ENCODE measurements at places on chromosomes 2 and 18.

DNA sequence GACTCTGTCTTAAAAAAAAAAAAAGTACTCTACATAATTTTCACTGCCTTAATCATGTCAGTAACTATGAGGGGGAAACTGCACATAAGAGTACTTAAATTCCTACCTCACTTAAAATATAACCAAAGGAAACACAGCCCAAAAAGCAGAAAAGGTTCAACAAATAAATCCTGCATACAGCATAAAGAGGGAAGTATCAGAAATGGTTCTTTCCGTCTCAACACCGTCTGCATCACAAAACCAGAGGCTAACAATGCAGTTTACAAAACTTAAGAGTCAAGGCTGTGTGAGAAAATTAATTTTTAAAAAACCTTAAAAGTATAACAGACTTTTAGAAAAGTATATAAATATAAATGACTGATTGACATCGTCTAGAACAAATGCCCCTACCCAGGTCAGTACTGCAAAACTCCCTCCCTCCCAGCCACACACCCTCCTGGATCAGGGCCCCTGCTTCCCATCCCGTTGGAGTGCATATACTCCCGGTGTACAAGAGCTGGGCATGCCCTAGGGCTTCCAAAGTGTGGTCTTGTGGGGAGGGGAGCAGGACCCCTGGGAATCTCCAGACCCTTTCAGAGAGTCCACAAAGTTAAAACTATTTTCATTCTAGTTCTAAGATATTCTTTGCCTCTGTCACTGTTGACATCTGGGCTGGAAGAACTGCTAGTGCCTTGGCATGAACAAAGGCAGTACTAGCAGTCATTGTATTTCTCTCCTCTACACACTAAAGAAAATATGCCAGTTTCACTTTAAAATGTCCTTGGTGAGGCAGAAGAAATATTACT, 67.0 kb upstream of the SERTAD2 start:
- ATAC-seq, result no peak

DNA sequence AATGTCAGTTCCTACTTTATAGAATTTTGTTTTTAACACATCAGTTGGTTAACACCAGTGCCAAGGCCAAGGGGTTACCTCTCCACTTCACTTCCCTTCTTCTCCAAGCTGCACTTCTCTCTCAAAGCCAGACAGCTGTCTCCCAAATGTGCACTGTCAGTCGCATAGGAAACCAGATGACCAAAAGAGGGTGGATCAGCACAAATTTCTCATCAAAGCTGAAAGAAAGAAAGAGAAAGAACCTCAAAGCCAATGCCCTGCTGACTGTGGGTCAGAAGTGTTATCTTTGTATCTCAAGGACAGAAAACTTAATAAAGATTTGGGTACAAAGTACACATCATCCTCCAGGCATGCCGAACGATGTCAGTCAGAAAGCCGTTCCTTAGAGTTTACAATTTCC, 32.2 kb downstream of the SPATS2L start:
- no peak for ATAC-seq

- no peak for ATAC-seq
These were observed 14.3 kb downstream of the SRBD1 start for GRCh38 chr2:45596761-45597160.

DNA sequence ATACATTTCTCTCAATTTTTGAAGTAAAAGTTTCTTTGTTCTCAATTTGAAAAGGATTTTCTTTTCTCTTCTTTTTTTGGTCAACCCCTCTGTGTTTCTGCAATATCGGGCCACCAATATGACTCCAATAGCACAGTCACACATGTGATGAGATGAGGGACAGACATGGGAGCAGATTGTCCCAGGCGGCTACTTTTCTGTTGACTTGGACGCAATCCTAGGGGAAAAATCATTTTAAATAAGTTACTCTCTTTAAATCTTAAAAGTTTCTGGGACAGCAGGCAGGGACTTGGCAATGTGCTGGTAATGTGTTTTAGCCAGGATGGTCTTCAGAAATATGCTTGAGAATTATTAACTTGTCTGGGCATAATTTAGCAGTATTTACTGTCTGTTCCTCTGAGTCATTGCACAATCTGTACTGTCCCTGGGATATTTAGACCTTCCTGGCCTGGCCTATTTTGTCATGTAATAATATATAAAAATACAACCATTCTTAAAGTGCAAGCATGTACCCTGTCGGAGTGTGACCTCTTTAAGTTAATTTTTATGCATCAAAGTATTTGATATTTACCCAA, 388.5 kb upstream of the FANCL start:
- no peak for ATAC-seq

- peak; percentile 70 for ATAC-seq
These were observed 648 bp downstream of the ARID5A start for GRCh38 chr2:96537066-96537733.

GRCh38 chr2:191178806-191179514, 28.2 kb upstream of the STAT4 start:
- no peak for ATAC-seq

GRCh38 chr18:13579874-13580273, 146.5 kb downstream of the FAM210A start:
- ATAC-seq, result no peak

DNA sequence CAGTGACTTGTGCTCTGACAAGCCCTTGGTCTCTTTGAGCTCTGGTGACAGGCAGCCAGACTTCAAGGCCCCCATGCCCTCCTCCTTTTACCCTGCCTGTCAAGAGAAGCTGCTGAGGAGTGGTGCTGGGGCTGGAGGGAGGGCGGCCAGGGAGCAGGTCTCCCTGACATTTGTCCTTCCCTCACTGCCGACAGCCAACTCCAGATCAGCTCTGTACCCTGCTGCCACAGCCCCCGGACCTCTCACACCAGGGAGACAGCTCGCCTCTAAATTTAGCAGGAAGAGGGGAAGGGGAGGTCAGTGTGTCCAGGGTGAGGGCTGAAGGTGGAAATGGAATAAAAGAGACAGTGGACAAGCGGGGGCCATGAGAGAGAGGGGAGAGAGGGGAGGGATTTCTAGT, 155.8 kb downstream of the TDRD15 start:
- no peak for ATAC-seq

DNA sequence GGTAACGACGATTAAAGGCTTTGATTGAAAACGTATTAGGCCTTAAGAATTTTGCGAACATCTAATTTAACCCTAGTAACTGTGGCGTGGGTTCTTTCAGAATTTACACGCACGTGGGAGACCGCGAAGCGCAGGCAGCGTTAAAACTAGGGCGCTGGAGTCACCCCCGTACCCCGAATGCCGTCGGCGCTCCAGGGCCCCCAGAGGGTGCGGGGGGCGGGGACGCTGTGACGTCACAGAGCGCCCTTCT, 673 bp upstream of the SMCHD1 start:
- peak; percentile 72 for ATAC-seq

GRCh38 chr2:23404426-23404825, 19.4 kb downstream of the KLHL29 start:
- ATAC-seq, result peak; percentile 51

GRCh38 chr2:74261204-74261864, 62.9 kb downstream of the MTHFD2 start:
- no peak for ATAC-seq

DNA sequence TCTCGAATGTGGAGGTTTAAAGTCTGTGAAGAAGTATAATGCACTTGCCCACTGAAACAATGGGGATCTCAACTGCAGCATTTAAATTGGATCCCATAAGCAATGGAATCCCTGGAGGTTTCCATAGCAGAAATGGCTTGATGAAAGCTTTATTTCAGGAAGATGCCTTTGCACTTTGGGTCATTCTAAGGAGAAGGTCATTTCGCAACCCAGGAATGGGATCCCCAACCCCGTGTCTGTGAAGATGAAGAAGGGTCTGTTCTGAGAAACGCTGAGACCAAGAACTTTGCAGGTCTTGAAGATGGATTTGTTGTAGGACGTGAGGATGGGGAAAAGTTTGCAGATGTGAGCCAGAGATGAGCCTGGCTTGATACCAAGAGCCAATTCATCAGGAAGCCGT, 1.8 kb upstream of the KCNG3 start:
- ATAC-seq, result no peak

DNA sequence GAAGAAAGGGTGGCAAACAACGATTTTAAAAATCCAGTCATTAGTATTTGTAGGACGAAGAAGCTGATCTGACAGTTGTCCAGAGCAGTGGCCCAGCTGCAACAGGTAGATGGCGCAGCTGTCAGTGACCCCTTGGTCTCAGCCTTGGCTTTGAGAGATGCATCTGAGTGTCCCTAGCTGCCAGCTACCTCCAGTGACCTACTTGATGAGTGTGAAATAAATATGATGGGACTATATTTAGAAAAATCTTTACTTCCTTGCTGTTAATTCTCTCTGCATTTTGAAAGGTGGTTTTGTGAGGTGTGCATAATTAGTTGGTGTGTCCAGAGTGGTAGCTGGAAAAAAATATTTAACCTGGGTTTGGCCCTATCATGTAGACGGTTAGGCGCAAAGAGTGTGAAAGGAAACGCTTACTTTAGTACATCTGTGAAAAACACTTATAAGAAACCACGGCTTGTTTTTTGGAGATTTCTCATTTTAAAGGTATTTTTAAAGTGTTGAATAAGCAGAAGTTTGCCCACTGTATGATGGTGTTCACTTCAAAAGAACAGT, 963 bp downstream of the INPP1 start:
- ATAC-seq, result peak; percentile 67

GRCh38 chr18:76741346-76741745, 81.0 kb upstream of the ZNF236 start:
- no peak for ATAC-seq

DNA sequence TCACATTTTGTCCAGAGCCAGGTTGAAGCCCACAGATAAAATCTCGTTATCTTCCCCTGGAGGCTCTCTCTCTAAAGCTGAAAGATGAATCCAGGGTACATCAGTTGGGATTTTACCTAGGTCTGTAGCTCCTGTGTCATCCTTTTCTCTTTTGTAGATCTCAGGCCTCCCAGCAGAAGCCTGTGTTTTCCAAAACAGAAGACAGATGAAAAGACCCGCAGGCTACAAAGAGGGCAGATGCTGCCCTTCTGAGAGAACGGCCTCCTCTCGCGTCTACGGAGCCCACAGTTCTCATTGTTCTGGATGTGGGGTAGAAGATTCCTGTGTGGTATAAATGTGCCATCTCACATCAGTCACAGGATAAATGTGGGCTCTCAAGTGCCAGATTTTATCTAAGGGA, 139.5 kb downstream of the SUCLG1 start:
- ATAC-seq, result no peak

- ATAC-seq, result no peak
These were observed 106.4 kb downstream of the KCNH7 start for GRCh38 chr2:162731917-162732804.

- no peak for ATAC-seq
These were observed 32.2 kb downstream of the MAPRE2 start for GRCh38 chr18:35073186-35074105.

DNA sequence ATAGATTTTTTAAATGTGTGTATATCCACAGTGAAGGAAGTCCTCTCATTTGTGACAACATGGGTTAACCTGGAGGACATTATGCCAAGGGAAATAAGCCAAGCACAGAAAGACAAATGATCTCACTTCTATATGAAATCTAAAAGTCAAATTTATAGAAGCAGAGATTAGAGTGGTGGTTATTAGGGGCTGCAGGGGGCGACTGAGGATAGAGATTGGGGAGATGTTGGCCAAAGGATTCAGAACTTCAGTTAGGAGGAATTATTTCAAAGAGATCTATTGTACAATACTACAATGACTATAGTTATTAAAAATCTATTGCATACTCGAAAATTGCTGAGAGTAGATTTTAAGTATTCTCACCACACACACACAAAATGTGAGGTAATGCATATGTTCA, 252.4 kb upstream of the SLC39A10 start:
- ATAC-seq, result no peak

- ATAC-seq, result no peak
These were observed 84.7 kb upstream of the TMEM200C start for GRCh38 chr18:5979971-5980457.

GRCh38 chr2:129849559-129850160, 129.8 kb upstream of the RAB6C start:
- ATAC-seq, result peak; percentile 70

DNA sequence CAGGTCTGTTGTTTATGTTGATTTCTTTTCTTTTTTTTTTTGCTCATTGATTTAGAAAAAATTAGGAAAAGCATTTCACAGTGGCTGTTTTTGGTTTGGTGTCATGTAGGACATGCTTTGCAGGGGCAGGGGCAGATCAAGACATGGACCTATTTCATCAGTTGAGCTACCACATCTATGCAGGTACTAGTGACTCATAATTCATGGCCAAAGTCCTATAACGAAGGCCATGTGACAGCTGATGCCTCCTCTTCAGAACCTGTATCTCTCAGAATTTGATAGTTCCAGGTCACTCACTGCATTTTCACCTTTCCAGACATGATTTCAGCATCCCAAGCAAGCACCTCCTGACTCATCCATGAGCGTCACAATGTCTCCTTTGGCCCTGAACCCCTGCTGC, 195.8 kb downstream of the ALK start:
- ATAC-seq, result no peak

- ATAC-seq, result no peak
These were observed 208.2 kb upstream of the REV1 start for GRCh38 chr2:99697811-99698568.

- ATAC-seq, result no peak
These were observed 53.5 kb upstream of the DAPL1 start for GRCh38 chr2:158741625-158742024.

DNA sequence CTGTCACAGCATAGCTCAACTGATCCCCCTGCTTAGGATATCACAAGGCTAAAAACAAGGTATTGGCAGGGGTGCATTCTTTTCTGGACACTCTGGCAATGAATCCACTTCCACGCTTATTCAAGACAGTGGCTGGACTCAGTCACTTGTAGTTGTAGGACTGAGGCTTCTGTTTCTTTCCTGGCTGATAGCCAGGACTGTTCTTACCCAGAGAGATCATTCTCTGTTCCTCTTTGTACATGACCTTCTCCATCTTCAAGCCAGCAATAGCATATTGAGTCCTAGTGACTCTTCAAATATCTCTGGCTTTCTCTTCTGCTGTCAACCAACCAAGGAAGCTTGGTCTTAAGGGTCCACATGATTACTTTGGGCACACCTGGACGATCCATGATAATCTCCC, 241.3 kb downstream of the RBM43 start:
- peak; percentile 77 for ATAC-seq

- no peak for ATAC-seq
These were observed 1764.1 kb upstream of the CELF4 start for GRCh38 chr18:39329496-39330275.

GRCh38 chr2:104432991-104433390, 420.9 kb upstream of the POU3F3 start:
- ATAC-seq, result no peak

DNA sequence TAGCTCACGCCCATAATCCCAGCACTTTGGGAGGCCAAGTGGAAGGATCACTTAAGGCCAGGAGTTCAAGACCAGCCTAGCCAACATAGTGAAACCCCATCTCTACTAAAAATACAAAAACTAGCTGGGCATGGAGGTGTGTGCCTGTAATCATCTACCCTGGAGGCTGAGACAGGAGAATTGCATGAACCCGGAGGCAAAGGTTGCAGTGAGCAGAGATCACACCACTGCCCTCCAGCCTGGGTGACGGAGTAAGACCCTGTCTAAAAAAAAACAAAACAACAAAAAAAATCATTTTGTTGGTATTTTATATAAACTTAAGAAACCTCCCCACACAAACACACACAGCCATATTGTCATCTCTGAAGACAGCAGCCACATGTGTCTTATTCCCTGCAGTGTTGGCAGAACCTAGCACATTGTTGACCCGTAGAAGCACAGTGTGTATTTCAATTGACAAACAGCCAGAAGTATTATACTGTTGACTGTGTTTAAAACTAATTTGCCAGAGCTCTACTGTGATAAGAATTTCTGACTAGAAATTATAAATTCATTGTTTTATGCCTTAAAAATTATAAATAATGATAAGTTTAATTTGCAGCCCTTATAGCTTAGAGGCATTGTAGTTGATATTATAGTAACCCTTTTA, 68.1 kb downstream of the DNAJC10 start:
- ATAC-seq, result no peak

GRCh38 chr2:32804205-32804604, 142.5 kb upstream of the LTBP1 start:
- ATAC-seq, result no peak
